ENCODE measurements at places on chromosomes 13 and 19.

DNA sequence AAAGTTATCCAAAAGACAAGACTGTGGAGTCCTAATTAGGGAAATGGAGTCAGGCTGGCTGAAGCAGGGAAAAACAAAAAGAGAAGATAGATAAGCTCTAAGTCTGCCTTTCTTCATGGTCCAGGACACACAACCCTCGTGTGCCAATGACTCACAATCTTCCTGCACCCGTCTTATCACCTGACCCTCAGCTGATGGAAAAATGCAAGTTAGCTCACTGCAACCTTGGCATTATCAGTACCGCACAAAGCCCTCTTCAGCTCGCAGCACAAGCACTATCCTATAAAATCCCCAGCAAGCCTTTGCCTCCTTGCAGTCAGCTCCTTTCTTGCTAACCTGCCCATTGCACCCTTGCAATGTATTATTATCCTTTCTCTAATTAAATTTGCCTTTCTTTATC lies 4.3 kb downstream of the OR7A5 start:
- DNase-seq: no peak

GRCh38 chr13:95420501-95420900 lies 119.2 kb upstream of the ABCC4 start:
- no peak for DNase-seq

DNA sequence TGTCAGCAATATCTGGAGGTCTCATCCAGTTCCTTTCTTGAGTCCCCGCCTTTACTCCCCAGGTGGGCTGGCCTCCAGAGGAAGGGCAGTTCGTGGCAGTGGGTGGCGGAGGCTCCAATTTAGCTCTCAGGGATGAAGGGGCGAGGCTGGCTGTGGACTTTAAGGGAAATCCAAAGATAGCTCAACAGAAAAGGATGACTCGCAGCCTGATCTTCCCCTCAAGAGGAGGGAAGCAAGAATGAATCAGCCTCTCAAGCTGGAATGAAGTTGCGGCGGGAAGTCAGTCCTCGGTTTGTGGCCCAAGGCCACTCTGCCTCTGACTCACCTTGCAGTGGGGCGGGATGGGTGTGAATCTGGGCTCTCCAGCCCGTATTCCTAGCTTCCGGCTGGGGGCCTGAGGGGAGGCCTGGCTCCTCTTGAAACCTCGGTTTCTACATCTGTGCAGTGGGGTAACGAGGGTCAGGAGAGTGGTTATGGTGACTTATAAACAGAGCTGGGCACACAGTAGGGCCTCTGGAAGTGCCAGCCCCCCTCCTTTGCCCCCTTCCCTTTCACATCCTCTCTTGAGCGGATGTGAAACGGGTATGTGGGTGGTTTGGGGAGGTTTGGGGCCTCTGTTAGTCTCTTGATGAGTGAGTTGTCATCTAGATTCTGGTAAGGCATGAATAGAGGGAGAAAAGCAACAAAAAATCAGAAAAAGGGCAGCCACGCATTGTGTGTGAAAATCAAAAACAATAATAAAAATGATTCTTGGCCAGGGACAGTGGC lies 10.5 kb upstream of the SMG9 start:
- DNase-seq: no peak

DNA sequence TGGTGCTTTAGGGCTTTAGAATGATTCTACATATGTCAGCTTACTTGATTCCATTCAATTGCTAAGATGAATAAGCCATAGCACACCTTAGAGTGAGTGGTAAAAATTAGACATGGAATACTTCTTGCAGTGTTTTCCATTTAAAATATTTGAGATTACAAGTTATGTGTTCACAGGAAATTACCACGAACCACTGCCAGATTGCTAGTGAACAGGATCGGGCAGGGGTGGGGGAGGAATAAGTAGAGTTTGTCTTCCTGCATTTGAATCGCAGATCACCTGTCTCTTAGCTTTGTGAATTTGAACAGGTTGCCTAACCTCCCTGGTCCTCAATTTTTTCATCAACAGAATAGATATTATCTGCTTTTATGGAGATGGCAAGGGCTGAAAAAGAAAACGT lies 124.6 kb downstream of the GGACT start:
- peak; percentile 32 for DNase-seq

DNA sequence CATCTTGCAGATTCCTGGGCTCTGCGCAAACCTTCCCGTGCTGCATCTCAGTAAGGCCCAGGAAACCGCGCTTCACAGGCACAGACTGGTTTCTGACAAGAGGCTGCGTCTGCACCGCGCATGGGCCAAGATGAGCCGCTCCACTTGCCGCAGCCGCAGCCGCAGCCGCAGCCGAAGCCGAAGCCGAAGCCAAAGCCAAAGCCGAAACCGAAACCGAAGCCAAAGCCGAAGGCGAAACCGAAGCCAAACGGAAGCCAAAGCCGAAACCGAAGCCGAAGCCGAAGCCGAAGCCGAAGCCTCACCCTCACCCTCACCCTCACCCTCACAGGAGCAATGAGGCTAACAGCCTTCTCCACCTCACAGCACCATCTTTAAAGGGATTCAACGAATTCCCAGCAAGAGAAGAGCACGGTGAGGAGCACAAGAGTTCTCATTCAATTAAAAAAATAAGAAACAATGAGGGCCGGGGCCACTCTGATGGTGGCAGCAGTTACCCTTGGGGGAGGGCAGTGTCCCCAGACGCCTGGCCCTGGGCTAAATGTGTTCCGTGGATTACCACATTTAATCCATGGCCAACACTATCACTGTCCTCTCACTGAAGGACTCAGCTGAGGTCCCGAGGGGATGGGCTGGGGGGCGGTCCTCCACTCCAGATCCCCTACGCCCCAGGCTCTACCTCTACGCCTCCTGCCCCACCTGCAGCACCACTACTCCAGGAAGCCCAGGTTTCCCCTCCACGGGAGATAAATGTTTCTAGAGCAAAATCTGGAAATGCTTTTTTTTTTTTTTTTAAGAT lies 29.1 kb downstream of the ZNF787 start:
- no peak for DNase-seq

- DNase-seq: peak; percentile 85
Measured at GRCh38 chr13:91347996-91348905, 764 bp downstream of the MIR17HG start.

DNA sequence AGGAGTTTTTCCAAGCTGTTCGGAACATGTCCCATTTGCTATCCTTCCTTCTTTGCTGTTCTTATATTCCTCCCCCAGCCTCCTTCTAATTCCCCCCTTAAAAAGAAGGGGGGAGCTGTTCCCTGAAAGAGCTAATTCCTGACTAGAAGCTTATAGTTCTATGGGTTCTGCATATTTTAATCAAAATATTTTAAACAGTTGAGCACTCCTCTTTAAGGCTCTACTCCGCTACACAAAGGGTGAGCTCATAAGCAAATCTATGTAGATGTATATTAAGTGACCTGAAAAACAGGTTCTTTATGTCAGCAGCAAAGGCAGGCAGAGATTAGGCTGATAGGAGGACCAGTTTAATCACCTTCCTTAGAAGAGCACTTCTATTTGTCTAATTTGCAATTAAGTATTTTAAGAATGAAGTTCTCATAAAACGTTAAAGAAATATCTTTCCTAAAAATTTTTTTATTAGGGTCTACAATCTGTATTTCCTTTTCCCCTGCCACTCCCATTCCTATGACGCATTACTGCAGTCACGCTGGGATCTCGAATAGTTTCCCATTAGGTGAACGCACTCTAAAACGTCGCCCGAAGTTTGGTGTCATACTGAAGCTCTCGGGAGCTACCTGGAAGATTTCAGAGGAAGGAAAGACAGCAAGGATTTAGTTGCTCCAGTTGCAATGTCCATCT lies 5.2 kb downstream of the EFNB2 start:
- DNase-seq: peak; percentile 49

DNA sequence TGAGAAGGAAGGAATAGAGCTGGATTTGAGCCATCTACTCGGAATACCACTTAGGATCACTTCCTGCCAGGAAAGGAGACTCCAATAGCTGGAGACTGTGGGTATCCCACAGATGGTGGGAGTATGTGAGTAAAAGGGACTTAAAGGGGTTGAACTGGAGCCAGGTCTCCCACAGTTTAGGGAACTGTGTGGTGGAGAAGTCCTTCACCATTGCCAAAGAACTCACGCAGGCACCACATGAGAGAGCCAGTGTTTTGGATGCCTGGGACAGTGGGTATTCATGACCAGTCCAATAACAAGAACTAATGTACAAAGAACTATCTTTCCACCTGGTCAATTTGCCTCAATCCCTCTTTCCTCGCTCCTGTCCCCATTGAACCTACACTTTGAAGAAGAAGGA lies 24.4 kb upstream of the MYCBP2 start:
- DNase-seq: no peak

DNA sequence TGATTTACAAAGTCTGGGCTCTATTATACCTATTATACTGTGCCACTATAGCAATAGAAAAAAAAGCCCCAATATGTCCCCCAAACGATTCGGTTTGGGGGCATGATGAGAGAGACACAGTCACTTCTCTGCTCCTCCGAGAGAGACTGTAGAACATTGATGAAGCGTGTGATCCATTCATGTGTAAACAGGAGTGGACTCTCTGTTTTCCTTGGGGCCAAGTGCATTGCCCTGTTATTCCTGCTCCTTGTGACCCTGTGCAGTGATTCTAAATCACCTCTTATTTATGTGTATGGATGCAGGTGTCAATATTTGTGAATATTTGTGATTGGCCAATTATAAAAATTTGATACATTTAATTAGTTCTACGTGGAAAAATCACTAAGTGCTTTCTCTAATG lies 17.0 kb downstream of the F10 start:
- no peak for DNase-seq

DNA sequence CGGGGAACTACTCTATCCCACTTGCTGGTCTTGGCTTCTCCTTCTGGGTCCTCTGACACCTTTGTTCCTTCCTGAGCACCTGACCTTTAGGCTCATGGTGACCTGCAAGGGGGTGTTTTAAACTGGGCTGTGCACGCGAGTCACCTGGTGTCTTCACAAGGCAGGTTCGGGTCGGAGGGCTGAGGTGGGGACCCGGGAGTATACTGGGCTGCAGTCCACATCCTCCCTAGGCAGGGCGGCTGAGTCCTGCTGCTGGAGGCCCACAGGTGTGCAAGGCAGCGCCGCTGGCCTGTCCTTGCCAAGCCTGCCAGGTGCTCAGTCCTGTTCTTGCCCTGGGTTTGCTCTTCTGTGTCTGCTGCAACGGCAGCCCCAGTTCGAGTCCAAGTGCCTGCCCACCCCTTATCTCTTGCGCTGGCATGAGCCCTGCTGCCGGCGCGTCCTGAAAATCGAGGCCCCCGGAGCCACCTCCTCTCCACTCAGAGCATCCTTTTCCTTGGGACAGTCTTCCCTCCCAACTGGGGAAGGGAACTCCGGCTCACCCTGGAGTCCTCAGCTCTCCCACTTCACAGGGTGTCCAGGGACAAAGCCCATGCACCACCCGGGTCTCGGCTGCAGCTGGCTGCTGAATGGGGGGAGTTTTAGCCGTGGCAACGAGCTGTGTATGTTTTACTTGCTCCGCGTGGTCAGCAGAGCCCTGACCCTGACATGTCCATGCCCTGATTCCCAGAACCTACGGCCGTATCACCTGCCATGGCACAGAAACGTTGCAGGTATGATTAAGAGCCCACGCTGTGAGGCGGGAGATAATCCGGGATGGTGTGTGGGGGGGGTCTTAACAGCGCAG lies 193.5 kb downstream of the TEX29 start:
- DNase-seq: no peak

- peak; percentile 23 for DNase-seq
Measured at GRCh38 chr13:23469951-23470421, 36.5 kb upstream of the SACS start.

DNA sequence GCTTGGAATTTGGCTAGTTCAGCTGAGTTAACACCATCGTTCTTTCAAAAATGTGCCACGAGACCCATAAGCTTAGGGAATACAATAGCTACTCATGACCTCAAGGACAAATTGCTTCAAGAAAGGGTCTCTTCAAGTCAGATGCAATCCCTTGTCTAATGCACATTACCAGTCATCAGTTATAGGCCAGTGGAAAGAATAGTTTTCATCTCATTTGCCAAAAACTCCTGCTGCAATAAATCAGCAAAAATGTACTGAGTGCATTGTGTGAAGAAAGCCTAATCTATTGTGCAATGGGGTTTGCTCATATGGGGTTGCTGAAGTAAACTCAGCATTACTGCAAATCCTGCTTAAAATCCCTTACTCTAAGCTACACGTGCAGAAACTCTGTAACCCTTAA lies 208.3 kb upstream of the NBEA start:
- DNase-seq: no peak

DNA sequence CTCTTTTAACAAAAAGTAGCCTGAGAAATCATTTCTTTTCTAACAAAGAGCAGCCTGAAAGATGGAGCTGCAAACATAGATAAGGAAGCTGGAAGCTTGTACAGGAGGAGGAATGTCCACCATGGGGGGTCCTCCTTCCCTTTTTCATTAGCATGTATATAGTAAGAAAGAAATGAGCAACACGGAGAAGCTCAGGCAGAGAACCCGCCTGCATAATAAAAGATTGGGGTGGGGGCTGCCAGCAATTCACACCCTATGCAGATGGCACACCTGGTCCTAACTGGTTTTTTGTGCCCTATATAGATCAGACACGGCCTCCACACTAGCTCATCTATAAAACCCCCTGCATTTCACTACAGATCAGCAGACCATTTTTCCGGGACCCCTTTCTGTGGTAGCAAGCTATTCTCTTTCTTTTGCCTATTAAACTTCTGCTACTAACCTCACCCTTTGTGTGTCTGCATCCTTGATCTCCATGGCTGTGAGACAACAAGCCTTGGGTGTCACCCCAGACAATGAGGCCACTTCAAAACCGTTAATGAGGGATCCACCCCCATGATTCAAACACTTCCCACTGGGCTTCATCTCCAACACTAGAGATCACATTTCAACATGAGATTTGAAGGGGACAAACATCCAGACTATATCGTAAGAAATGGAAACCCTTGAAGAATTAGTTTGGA lies 167.5 kb upstream of the FREM2 start:
- DNase-seq: peak; percentile 57

DNA sequence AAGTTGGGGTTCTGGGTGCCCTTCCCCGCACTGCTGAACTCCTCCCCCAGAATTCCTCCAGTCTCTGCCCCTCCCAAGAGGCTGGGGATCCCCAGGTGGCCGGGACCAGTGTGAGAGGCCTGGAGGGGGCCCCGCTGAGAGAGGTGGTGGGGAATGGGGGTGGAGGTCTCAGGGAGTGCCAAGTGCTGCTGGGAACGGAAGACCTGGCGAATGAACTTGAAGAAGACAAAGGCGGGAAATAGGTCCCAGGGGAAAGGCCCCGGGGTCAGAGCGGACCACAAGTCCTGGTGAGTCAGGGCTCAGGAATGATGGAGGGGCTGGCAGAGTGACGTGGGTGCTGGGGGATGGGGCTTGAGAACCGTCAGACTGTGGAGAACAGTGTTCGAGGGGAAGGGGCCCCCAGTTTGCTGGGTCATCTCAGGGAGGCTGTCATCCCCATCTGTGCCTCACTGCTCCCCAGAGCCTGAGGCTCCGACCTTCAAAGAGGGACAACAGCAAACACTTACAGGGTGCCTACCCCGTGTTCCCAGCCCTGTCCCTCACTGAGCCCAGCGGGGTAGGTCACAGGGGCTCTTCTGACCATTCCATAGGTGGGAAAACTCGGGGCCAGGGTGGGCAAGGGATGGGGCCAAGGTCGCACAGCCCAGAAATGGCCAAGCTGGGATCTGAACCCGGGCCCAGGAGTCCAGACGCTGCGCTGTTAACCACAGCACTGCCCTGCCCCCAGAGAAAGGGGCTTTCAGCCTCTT lies 16.0 kb upstream of the SEMA6B start:
- DNase-seq: peak; percentile 43

- DNase-seq: peak; percentile 12
Measured at GRCh38 chr13:77515785-77516184, 19.7 kb upstream of the SCEL start.
